Activated naive CD4-positive, alpha-beta T cell (primary cell): ENCODE measurements at places on chromosomes 7 and 10.

DNA sequence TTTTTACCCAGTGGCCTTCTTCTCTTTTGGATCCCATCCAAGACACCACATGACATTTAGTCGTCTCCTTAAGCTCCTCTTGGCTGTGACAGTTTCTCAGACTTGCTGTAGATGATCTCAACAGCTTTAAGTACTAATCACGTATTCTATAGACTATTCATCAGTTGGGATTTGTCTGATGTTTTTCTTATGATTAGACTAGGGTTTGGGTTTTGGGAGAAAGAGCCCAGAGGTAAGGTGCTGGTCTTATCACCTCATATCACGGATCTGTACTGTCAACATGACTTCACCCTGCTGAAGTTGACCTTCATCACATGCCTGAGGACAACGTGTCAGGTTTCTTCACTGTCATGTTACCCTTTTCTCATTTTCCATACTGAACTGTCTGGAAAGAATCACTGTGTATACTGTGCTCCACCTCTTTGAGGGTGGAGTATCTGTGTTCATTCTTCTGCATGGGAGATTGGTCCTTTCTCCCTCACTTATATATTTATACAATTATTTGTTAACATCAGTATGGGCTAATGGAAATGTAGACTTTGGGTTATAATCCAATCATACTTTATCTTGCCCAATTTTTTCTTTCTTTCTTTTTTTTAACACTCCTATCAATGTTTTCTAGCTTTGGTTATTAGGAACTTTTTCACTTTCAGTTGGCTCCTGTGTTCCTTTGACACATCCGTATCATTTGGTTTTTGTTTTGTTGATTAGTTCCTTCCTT lies 6.4 kb upstream of the HKDC1 start:
- DNase-seq = no peak

GRCh38 chr7:2497500-2498336 lies 21.5 kb upstream of the GRIFIN start:
- no peak for DNase-seq

- DNase-seq = no peak
These were observed 57.8 kb downstream of the AUTS2 start for GRCh38 chr7:69656077-69656476.

DNA sequence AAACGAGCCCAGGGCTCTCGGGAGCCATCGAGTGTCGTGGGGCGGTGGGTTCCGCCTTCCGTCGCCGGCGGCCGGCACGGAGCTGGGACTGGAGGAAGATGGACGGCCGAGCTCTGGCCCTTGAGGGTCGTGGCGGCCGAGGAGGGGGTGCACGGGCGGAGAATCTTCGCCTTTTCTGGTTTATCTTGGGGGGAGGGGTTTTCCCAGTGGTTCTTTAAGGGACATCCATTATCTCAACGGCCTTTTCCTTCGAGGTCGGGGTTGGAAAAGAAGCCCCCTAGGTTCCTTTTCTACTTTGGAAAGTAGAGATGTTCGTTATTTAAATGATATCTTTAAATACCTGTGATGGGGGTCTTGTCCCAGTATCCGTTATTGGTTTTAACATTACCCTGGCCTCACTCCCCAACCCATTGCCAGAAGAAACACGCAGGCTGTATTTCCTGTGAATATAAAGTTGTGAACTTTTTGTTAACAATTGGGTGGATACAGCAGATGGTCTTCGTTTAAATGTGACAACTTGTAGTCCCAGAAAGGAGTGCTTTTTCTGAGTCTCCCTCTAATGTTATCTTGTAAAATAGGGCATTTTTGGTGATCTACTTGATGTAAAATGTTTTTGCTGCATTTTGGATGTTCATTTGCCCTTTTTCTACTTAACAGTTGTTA lies 765 bp downstream of the CCAR1 start:
- DNase-seq = peak; percentile 37

DNA sequence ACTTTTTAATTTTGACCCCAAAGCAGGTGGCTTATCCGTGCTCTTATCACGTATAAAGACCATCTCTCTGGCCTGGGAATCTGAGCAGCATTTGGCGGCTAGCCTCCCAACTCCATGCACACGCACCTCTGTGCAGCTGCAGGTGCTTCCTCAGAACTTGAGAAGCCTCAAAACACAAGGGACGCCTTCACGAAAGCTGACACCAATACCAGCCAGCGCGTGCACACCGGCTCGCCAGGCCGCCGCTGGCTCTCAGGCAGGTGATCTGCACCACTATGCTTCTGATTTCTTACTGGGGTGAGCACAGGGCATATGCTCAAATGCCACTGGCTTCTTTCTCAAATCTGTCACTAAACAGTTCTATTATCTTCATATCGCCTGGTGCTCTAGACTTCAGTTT lies 145.0 kb downstream of the PARD3 start:
- DNase-seq = no peak

GRCh38 chr7:17357952-17358351 lies 59.5 kb downstream of the AHR start:
- no peak for DNase-seq

GRCh38 chr10:133004478-133004877 lies 62.1 kb upstream of the CFAP46 start:
- no peak for DNase-seq

- no peak for DNase-seq
These were observed 284.2 kb downstream of the MTERF1 start for GRCh38 chr7:91596287-91596686.

DNA sequence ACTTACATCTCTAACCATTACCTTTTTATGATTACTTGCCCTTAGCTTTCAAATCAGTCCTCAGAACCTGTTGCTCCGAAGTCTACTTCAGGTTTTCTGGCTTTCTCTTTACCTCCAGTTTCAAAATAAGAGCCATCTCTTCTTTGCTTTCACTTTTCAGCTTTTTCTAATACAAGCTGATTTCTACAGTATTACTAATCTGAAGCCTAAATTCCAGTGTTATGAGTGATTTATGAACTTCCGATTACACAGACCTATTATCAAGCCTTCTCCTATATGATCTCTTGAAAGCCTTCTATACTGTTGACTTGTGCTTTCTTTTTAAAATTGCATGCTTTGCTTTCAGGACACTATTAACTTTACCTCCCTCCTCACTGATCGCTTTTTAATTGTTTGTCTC lies 1307.8 kb upstream of the CELF2 start:
- no peak for DNase-seq

GRCh38 chr7:77553123-77553522 lies 16.0 kb downstream of the PTPN12 start:
- DNase-seq = no peak

GRCh38 chr7:7203813-7204575 lies 21.6 kb downstream of the C1GALT1 start:
- no peak for DNase-seq

DNA sequence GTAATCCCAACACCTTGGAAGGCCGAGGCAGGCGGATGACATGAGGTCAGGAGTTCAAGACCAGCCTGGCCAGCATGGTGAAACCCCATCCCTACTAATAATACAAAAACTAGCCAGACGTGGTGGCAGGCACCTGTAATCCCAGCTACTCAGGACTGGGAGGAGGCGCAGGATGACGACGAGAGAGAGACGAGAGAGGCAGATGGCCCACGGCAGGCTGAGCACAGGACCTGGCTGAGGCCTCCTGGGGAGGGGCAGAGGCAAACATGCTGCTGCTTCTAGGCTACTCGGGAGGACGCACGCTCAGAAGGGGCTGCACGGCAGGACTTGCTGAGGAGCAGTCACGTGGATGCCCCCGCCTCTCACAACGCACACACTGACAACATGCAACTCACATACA lies 22.4 kb downstream of the DIP2C start:
- no peak for DNase-seq

- DNase-seq = no peak
These were observed 239.9 kb downstream of the CSTF2T start for GRCh38 chr10:51459476-51459875.

DNA sequence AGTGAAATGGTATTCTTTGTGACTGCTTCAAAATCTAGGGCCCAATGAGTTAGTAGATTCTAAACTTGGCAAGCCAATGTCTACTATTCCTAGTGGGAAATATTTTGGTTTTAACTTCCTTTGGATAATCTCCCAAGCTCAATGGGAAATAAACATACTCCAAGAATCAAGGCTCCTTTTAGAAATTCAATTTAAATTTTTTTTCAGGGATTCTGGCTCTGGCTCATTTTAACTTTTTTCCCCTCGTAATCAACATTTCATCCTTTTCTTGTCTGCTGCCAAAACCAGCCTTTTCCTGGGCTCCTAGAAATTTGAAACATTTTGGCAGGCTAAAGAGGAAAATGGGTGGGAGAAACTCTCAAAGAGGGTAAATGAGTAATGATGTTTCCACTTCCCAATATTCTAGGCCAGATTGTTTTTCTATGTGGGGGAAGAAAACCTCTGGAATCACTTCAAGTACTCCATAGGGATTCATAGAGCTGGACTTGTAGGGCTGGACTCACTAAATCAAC lies 85.6 kb upstream of the AGR3 start:
- no peak for DNase-seq

GRCh38 chr10:48227213-48227612 lies 47.3 kb downstream of the FRMPD2 start:
- DNase-seq = no peak

GRCh38 chr7:74587435-74588126 lies 69.9 kb upstream of the GTF2I start:
- no peak for DNase-seq

- DNase-seq = no peak
These were observed 62.7 kb downstream of the C10orf120 start for GRCh38 chr10:122636953-122637352.

GRCh38 chr7:157096286-157097055 lies 42.3 kb upstream of the UBE3C start:
- DNase-seq = no peak

DNA sequence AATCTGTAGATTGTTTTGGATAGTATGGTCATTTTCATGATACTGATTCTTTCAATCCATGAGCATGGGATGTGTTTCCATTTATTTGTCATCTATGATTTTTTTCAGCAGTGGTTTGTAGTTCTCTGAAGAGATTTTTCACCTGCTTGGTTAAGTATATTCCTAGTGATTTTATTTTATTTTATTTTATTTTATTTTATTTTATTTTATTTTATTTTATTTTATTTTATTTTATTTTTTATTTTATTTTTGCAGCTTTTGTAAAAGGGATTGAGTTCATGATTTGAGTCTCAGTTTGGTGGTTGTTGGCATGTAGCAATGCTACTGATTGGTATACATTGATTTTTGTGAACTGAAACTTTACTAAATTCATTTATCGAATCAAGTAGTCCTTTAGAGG lies 404.2 kb downstream of the SDK1 start:
- DNase-seq = no peak

DNA sequence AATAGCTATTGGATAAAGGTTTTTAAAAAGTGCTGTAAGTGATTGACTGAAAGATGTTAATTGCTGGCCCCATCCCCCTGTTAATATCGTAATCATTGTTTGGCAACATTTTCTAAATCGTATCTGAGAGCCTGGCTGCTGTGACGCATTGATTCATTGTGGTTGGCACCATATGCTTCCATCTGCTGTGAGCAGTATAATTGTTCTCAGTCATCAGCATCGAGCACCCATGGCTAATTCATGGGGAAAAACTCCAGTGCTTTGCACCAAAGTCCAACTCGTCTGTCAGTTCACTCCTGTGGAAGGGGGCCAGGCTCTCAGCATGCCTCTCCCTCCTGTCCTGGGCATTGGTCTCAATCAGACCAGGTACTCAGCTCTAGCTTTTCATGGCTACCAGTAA lies 205.2 kb downstream of the STK31 start:
- DNase-seq = no peak
